Esophagus muscularis mucosa (tissue), 4 donors: ENCODE measurements at places on chromosomes 6 and 20. TPM values are rescaled to one million over a fixed set of nuclear protein-coding genes. Genes with fewer than 3 reads are reported as not detected.

DNA sequence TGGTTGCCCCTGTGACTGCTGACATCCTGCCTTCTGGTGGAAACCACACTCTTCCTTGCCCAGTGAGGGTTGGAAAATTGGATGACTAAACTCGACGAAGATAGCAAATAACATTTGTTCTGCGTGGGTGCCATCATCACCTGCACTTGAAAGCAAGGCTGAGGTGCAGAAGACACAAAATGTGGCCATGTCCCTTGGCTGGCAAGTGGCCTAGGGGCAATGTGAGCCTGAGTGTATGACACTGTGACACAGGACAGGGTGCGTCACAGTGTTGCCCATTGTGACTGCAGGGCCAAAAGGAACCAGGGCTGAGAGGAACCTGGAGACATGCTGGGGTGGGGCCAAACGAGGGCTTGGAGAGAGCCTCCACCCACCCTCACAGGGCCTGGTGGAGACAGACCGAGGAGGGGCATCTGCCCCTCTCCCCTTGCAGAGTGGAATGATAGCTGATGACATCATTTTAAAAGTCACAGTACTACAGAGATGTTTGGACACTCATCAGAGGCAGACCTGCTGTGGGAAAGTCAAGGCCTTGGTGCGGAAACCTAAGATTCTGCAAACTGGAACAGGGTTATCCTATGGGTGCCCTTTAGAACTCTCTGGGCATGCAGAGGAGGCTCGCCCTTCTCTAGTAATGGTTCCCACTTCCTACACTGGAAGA is 12.8 kb upstream of the HLA-F start:
- no peak for DNase-seq

DNA sequence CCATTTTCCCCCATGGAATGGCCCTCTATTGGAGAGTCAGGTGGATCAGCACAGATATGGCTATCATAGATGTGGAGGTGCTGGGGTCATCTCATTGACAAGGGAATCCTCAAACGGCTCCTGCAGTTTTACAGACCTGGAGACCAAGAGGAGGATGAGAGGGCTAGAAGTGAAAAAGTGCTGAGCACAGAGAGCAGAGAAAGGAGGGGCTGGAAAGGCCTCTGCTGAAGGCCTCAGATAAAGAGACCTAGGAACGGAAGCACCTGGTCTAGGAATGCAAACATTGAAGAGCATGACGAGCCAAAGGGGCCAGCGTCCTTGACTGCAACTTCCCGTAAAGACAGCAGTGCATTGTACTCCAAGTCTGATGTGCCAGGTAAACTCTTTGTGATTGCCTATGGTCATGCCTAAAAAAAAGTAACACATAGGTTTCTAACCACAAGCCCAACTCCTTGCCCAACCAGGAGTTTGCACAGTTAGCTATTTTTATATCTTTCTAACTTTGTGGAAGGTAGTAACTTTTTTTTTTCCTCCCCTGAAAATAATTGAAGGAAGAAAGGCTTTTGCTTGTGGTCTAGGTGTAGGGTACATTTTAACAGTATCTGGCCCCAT is 15.2 kb downstream of the RSPH4A start:
- DNase-seq, result no peak

GRCh38 chr6:11341867-11342266 is 109.4 kb upstream of the NEDD9 start:
- no peak for DNase-seq

- DNase-seq, result no peak
These were observed 269.3 kb downstream of the ARHGAP18 start for GRCh38 chr6:129440691-129441090.

Gene CRIP3
- not detected for total RNA-seq

- no peak for DNase-seq
These were observed 188.6 kb downstream of the BMP2 start for GRCh38 chr20:6956056-6956455.

DNA sequence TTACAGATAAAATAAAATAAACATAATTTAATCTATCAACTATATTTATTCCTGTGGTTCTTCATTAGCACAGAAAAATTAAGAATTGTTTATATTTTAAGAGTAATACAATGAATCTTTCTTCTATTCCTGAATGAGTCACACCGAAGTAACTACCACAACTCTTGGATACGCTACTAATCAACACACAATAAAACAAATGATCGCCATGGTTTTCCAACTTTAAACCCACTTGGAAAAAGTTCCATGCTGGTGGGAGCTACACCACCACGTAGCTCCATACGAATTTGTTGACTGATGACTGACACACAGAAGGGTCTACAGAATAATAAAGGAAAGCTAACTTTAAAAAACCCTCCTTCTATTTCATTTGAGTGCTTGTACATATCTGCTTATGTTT is 135.8 kb upstream of the NEDD9 start:
- no peak for DNase-seq

Gene KCNK16
- not detected for total RNA-seq

DNA sequence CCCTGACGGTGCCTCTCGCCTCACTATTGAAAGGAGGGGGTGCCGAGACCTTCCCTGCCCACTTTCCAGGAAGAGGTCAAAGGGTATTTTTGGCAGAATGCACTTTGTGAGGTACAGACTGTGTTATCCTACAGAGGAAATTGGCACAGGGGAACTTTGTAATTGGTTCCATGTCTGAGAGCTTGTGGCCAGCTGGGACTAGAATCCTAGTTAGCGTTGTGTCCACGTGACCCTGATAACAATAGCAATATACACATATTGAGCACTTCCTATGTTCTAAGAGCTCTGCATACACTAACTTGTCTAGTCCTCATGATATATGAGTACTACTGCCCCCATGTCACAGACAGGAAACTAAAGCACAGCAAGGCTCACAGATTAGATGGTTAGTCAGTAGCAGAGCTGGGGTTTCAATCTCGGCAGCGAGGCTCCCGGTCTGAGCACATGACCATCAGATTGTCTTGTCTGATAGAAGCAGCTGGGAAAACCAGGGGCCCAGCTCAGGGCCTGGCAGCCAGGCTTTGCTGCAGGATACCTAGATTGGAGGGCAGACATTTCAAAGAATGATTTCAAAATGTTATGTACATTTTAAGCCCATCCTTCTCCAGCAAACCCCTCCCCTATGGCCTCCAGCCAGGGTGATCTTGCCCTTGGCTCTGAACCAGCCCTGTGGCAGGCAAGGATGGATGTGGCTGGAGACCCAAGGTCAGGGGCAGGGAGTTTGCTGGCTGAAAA is 1.4 kb downstream of the MAPK13 start:
- DNase-seq, result no peak

Gene CCN6
- not detected for total RNA-seq
